ENCODE measurements at places on chromosomes 5 and 9.

DNA sequence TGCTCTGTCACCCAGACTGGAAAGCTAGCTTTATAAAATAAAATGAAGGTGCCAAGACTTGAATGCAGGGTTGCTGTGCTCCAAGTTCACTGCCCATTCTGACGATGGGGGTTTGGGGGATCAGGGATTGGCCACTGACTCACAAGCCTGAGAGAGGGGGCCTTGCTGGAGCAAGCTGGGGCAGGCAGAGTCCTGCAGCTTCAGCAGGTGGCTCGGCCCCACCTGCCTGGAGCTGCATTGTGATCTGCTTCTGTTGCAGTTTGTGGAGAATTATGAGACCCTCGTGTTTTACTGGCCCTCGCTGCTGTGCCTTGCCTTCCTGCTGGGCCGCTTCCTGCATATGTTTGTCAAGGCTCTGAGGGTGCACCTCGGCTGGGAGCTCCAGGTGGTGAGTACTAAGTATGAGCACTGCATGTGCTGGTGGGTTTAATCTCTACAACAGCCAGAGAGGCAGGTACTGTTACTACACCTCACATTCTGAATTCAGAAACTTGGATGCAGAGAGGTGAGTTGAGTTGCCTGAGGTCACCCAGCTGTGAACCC, 31.1 kb upstream of the CCDC180 start:
- no peak for DNase-seq

- peak; percentile 89 for DNase-seq
These were observed 218.7 kb downstream of the TRPM3 start for GRCh38 chr9:70902692-70903131.

DNA sequence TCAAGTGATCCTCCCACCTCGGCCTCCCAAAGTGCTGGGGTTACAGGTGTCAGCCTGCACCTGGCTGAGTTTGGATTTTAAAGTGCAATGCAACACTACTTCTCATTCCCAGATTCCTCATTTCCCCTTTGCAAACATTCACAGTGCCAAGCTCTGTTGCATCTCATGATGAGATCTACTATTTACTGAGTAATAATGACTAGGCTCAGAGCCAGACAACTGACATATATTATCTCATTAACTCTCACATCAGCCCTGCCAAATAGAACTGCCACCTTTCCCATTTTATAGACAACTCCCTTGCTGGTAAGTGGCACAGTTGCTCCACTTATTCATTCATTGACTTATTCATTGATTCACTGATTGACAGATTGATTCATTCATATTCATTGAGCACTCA, 7.0 kb downstream of the PDE6A start:
- no peak for DNase-seq

- no peak for DNase-seq
These were observed 80.5 kb downstream of the SMIM15 start for GRCh38 chr5:61081741-61082140.

DNA sequence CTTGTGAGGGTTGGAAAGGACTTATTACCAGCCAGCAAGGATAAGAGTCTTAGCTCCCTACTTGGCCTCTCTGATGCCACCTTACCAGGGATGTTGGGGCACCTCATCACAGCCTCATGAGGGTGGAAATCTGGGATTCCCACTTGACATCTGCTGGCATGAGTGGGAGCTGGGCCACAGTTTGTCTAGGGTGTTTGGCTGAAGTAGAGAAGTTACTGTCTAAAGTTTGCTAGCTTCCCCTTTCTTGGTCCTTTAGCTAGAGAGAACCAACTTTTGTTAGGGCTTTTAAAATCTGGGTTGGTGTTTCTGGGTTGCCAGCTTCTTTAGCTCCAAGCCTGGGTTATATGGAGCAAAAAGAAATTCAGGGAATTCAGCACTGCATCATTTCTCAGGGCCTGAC, 57.5 kb upstream of the GNA14 start:
- DNase-seq: no peak

DNA sequence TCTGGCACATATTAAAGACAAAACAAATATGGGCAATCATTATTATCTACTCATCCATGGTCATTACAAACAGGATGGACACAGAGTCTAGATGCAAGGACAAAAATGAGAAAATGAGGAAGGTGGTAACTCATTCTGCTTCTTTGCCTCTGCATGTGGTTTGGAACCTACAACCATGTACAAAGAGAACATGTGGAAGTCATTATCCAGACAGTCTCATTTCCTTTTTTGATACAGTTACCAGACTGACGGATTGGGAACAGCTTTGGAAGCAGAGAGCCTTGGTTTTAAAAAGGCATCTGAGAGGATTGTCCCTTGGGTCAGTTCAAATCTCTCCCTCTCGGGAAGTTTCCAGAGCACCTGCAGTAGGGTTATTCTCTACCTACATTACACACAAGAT, 433.4 kb upstream of the TNC start:
- DNase-seq: no peak

- peak; percentile 25 for DNase-seq
These were observed 97.4 kb upstream of the RAPGEF1 start for GRCh38 chr9:131837316-131837715.

- DNase-seq: no peak
These were observed 153.5 kb downstream of the TTLL11 start for GRCh38 chr9:121939643-121940042.

GRCh38 chr5:42908086-42908485, 96.4 kb upstream of the SELENOP start:
- no peak for DNase-seq

DNA sequence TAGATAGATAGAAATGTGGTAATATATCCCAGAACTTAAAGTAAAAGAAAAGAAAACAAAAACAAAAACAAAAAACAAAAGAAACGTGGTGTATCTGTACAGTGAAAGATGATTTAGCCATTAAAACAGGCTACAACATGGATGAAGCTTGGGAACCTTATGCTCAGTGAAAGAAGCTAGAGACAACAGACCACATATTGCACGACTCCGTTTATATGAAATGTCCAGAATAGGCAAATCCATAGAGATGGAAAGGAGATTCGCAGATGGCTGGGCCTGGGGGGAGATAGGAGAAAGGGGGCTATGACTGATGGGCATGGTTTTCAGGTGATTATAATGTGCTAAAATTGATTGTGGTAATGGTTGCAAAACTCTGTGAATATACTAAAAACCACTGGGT, 86.6 kb downstream of the ROR2 start:
- no peak for DNase-seq

DNA sequence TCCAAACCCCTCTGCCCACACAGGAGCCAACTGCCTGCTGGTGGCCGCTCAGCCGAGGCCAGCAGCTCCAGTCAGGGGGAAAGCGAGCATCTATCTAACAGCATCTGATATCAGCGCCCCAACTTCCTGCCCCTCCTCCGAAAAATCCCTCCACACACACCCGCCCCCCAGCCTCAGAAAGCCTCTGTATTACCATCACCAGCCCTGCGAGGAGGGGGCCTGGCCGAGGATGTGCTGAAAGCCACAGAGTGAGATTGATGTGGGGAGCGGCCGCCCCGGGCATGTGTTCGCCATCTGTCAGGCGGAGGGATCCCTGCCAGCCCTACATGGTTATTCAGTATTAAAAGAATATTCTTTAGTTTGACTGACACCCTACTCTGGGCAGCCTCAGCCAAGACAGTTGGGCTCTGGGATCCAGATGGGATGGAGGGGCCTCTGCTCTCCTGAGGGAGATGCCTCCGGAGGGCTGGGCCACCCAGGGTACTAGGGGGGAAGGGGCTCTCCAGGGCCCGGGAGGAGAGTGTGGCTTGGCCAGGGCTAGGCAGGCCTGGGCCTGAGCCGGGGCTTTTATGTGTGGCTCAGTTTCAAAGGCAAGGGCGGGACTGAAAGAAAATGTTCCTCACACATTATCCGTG, 98.0 kb downstream of the HSD17B3 start:
- DNase-seq: peak; percentile 80

- no peak for DNase-seq
These were observed 112.1 kb upstream of the IL6ST start for GRCh38 chr5:56106837-56107236.

DNA sequence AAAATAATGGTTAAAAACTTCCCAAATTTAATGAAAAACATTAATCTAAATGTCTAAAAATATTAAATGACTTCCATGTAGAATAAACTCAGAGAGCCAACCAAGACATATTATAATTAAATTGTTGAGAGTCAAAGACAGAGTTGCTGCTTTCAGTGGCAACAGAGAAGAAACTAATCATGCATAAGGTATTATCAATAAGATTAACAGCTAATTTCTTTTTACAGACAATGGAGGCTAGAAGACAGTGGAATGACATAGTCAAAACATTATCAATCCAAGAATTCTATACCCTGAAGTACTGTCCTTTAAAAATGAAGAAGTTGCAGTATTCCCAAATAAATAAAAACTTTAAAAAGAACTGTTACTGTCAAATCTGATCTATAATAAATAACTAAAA, 268.7 kb downstream of the IRX2 start:
- DNase-seq: no peak

DNA sequence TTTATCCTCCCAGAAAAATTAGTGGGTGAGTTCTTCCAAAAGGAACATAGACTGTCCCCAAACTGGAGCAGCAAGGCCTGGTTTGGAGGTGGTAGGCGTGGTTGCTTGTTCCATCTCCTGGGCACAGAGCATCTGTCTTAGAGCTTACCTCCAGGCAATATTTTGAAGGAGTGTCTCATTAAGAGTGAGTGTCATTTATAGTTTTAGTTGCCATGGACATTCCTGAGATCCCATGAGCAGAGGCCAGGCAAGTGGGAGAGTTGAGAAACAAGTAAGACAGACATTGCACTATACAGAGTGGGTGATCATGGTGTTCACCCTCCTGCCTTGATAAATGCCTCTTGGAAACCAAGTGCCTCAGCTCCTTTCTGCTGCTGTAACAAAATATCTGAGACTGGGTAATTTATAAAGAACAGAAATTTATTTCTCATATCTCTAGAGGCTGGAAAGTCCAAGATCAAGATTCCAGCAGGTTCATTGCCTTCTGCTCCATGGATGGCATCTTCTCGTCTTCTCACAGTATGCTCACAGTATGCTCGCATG, 68.5 kb downstream of the KIAA1958 start:
- DNase-seq: no peak

- DNase-seq: peak; percentile 65
These were observed at the start of gene GPRIN1 for GRCh38 chr5:176609724-176610434. Gene GPRIN1 (minus strand): TSS chr5:176610156. CDS start chr5:176599834, 10,322 bp downstream.

DNA sequence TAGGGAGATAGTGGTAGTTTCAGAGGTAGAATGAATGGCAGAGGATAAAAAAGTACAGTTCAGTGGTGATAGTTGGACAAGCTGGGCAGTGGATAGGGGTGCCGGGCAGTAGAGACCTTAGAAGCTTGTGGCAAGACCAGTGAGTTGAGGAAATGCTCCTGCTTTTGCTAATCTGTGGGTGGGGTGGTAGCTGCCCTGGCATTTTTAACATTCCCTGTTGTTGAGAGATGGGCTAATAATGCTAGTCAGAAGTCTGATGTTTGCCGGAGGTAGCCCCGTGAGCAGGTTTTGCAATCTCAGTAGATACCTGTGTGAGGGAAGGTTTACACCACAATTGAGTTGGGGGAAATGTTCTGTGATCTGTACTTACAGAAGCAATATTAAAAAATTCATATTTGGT, 91.1 kb downstream of the TRIO start:
- DNase-seq: no peak

DNA sequence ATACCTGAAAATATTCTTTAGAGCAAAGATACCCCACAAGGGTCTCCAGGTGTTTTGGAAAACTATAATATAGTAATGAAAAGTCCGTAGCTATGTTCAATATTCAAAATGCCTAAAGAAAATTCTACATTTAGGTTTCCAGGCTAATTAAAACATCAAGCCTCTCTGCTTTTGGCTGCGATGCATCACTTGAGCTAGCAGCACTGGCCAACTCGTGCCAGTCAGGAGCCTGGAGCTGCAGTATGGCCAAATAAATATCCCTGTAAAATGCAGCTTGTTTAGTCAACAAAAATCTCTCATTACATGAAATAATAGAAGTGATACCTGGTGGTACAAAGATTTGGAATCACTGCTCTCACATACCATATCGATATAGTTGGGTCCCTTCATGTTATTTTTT, 181.1 kb downstream of the ELAVL2 start:
- DNase-seq: peak; percentile 60

GRCh38 chr5:133145436-133146170, 93.8 kb downstream of the HSPA4 start:
- no peak for DNase-seq

- no peak for DNase-seq
These were observed 75.7 kb downstream of the TUSC1 start for GRCh38 chr9:25602400-25603044.
